ENCODE measurements at places on chromosomes 1 and 21.
A peak's percentile ranks its signal among the peaks of the same experiment; 100 is the strongest.

GRCh38 chr1:171084091-171084490 is 6.6 kb upstream of the FMO3 start:
- no peak for DNase-seq

DNA sequence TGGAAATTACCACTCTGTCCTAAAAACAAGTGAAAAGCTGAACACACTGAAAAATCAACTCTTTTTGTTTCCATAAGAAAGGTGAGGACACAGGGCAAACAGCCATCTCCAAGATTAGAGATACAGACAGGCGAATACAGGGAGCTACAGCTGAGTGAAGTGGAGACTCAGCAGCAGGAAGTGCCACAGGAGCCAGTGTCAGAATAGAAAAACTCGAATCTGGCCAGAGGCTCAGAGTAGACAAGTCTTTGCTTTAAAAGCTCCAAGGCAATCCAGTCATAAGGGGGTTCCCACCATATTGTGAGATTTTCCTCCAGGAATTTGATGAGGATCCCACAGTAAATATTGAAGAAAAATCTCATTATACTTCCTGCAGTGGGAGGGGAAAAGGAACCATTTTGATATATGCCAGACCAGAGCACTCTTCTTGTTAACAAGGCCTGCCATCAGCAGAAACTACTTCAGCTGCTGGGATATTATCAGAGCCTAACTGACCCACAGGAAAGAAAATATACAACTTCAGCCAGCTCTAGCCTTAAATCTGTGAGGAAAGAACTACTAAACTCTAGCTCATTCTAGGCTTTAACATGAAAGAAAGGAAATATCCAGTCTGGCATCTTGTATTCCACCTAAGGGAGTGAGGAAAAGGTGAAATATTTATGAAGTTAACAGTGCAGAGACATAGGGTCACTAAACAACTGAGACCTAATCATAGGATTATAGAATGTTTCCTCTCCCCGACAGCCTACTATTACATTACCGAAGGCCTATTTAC is 256.2 kb upstream of the OLFM3 start:
- DNase-seq: no peak

DNA sequence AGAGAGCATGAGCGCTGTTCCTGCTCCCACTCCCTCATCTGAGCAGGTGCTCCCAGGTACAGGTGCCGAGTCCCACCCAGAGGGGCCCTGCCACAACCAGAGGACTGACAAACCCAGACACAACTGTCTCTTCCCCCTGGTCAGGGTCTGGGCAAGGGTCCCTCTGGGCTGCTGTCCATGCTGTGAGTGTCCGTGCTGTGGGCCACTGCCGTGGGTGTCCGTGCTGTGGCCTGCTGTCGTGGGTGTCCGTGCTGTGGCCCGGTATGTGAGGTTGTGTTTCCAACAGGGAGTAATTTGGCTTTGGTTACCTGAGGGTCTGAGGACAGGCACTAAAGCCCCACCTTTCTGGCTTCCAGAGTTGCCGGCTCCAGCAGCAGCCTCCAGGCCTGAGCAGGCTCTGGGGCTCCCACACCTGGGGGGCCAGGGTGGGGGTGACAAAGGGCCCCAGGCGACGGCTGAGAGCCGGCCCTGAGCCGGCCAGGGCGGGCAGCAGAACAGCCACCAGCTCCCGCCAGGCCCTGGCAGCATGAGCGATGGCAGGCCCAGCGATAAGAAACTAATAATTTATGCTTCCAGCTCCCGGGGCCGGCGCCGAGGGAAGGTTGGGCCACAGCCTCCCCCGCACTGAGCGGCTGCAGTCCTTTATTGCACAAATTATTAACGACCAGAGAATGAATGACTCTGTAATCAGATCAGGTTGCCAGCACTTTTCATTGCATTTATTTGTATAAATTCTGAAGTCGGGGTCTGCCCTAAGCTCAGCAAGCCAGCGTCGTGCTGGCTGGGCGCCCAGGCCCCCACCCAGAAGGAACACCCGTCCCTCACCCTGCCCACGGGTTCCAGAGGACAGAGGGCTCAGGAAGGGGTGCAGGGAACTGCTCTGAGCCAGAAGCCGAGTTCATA is 7.3 kb upstream of the SAMD11 start:
- DNase-seq: no peak

DNA sequence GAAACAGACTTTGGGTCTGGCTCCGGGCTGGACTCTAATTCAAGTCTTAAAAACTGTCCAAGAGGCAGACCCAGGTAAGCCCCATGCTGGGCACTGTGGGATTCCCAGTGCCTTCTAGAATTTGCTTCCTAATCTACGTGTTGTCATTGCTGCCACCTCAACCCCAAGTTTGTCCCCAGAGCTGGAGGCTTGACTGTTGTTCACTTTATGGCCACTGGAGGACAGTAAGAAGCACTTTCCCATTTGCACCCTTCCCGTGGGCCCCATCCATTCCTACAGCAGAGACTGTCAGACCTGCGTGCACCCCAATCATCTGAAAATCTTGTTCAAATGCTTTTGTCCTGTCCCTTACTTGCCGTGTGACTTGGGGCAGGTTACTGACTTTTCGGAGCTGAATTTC is 29.4 kb upstream of the VASH2 start:
- no peak for DNase-seq

- DNase-seq: no peak
Measured at GRCh38 chr1:37651803-37652202, 17.1 kb upstream of the RSPO1 start.

DNA sequence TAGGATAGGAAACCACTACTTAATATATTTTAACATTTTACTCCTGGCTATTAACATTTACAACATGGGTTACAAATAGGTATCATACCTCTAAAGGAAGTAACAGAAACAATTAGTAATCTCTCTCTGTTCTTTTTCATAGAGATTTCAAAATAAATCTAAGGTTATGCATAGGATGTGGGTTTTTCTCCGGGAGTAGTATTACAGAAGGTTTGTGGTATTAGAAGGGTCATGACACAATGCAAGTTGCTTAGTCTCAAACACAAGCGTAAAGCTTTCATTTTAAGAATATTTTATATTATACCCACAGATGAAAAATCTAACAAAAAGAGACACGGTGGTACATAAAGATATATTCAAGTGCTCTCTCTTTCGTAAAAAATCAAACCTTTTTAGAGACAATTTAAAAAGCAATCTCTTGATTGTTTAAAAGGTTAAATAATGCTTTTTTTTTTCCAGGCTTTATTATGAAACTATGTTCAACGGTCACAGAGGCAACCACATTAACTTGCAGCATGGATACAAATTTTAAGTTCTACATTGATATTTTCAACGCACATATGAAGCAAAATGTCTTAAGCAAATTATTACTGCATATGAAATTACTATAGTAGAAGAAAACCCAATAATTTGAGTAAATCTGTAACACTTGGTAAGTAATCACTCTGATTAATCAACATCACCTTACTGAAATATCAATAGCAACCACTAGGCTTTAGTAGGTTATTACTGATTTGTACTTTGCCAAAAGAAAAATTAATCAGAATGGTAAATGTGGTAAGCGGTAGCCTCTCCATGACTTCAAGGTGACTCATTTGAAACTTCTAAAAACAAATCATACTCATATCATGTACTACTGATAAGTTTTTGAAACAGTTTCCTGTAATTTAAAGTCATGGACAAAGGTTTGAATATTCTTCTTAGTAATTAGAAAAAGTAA is 97.4 kb upstream of the GFI1 start:
- peak; percentile 43 for DNase-seq

DNA sequence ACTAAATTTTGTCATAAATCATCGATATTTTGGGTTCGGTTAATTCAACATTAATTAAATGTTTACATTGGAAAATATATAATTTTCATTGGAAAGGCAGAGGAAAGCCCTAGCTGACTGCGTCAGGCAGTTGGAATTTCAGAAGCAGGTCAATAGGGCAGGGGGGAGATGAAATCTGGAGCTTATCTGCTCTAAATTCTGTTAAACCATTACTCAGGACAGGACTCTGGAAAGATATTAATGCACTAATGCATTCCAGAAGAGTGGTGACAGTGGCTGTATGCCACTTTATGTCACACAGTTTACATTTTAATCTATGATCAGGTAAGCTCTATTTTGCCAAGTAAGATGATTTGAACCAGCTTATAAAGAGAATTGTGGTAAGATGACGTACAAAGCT is 153.0 kb upstream of the B3GALT2 start:
- no peak for DNase-seq

DNA sequence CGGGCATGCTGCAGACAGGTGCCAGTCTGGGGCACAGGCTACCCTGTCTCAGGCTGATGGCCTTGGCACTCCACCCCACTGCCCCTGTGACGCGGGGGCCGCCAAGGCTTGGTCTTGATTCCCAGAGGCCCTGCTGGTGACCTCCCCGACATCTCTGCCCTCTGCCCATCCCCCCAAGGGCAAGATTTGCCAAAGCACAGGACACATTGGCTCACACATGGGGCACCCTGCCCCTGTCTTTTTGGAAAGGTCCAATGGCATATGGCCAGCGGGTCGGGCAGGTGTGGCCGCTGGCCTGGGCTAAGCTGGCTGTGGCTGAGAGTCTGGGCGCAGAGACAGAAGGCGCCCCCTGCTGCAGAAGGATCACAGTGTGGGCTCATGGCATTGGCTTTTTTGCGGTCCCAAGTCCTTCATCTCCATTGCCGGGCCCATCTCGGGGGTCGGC is 4.6 kb downstream of the MIB2 start:
- no peak for DNase-seq

DNA sequence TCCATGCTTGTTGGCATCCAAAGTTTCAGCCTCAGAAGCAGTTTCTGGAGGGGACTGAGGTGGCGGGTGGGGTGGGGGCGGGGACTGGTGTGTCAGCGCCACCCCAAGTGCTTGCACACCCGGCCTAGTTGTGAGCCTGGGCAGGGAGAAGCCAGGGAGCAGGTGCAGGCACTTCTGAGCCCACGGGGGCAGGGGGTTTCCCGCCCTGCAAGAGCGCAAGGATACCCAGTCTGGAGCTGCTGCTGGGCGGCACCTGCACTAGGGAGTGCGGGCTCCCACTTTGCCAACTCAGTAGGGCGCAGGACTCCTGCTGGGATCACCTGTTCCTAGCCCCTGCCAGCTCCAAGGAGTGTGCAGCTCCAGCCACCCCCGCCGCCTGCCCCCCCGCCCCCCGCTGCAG is 33.5 kb downstream of the MAGI3 start:
- no peak for DNase-seq
